ENCODE measurements at places on chromosomes 1 and 21. TPM values are rescaled to one million over a fixed set of nuclear protein-coding genes. Genes with fewer than 3 reads are reported as not detected.

ZNF593 gene
- total RNA-seq: 22.4 TPM

CYP2J2 gene
- 0.22 TPM for total RNA-seq

GRCh38 chr1:59165353-59165752 is 131.5 kb upstream of the FGGY start:
- DNase-seq: no peak

DNA sequence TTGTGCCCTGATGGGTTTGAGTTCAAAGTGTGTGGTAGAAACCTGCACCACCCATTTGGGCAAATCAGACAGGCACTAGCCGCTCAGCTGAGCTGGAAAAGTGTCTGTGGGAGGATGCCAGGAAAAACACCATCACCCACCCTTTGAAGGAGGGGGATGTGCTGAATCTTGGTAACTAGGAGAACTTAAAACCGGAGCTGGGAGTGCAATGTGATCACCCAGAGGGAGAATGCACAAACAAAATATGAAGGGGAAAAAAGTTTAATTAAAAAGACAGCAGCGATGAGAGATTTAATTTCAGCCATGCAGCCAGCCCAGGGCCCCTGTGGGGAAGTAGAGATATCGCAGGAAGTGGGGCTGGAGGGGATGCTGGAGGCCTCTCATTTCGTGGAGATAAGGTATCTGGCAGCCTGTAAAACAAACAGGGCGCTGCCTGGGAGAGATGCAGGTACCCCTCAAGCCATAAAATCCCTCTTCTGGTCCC is 86.8 kb upstream of the BCAR3 start:
- DNase-seq: no peak

PTPRF gene
- 54.6 TPM for total RNA-seq

- no peak for DNase-seq
These were observed 254.1 kb upstream of the PROX1 start for GRCh38 chr1:213733705-213734104.

AURKAIP1 gene
- total RNA-seq: 89.0 TPM

DNA sequence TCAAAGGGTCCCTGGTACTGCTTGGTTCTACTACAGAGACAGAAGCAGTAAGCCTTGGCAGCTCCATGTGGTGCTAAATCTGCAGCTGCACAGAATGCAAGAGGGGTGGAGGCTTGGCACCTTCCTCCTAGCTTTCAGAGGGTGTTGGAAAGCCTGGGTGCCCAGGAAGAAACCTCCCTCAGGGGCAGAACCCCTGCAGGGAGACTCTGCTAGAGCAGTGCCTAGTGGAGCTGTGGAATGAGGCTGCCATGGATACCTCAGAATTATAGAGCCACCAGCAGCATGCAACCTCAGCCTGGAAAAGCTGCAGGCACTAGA is 76.2 kb upstream of the TLR5 start:
- no peak for DNase-seq

DNA sequence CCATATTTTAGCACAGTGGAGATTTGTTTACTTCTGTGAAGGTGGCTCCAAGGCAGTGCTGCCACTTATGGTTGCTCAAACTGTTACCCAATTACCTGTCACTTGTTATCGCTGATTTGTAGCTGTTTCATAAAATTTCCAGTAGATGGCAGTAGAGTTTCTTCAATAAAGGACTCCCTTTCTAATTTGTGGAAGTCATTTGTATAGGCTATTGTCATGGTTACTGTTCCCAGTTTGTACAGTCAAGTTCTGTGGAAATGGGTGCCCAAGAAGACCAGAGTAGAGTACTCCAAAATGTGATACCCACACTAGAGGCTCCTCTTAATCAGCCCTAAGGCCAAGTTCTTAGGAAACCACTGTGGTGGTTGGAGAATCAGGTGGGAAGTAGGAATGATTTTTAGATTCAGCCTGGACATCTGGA is 186.1 kb downstream of the CLEC20A start:
- DNase-seq: no peak

EDARADD gene
- 0.40 TPM for total RNA-seq

DNA sequence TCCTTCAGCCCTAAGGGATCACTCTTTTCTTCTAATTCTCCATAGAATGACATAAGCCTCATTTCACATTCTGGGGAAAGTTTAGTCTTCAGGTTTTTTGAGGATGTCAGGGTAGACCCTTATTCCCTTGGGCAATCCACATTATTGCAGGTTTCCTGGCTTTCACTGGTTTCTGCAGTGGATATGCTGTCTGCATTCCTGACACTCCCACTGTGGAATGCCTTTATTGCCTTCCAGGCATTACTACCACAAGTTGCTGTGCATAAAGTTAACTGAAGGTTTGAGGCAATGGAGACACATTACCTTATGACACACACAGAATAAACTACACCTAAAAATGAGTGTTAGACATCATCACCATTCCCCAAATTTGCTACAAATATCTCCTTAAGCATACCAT is 12.7 kb downstream of the FASLG start:
- DNase-seq: no peak

DNA sequence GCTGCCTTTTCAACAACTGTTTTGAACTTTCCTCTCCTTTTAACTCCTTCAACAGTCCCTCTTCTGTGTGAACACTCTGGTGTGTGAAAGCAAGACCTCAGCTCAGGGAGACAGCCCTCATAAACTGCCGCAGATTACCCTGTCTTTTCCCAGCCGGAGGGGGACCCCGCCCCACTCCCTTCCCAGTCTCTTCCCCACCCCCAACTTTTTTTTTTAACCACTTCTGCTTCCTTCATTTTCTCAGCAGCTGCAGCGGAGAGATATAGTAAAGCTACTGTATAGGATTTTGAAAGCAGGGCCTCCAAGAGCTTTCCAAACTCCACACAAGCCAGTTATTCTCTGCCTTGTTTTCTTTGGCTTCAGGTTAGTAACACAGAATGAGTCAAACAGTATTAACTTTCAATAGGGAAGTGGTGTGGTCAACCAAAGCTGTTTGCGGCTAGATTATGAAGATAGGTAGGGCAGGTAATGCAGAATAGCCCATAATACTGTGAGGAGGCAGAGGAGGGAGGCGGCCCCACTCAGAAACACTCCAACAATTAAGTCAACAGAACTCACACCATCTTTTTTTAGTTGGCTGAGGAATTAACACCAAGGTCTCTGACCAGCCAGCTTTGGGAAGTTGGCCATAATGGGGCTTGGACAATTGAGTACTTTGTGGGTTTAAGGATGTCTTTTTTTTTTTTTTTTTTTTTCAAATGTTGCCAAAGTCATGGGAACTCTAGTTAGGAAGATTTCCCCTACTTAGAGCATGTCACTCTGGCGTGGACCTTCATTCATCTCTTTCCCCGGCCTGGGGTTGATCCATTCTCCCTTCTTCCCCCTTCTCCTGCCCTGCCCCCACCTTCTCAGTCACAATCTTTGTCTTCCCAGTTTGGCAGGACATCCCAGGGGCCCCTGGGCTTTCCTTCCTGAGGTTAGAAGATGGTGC is 177.0 kb downstream of the CLIC6 start:
- DNase-seq: no peak

MACO1 gene
- total RNA-seq: 31.5 TPM

- no peak for DNase-seq
These were observed 65.7 kb downstream of the MAP3K21 start for GRCh38 chr1:233393084-233393840.

GRCh38 chr1:173099166-173099565 is 48.4 kb upstream of the TNFSF18 start:
- no peak for DNase-seq

GRCh38 chr1:243256590-243256989 is 749 bp downstream of the SDCCAG8 start:
- no peak for DNase-seq

DNA sequence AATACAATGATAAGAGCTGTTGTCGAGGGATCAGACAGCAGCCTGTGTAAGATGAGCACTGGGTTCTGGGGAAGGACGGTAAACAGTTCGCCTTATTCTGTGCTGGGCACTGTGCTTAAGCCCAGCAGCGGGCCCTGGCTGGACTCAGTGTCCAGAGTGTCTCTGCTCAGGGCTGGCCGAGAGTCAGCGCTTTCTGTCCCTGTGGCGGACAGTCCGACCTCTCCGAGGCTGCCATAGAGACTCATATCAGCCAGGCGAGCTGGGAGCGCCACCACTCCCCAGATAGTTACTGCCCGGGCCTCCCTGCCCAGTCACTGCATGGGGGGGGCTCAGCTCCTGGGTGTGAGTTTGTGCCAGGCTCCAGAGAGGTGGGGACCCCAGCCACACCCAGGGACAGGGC is 14.7 kb upstream of the NPHP4 start:
- DNase-seq: peak; percentile 70

PRUNE1 gene
- total RNA-seq: 14.1 TPM

AMY1B gene
- not detected for total RNA-seq

DNA sequence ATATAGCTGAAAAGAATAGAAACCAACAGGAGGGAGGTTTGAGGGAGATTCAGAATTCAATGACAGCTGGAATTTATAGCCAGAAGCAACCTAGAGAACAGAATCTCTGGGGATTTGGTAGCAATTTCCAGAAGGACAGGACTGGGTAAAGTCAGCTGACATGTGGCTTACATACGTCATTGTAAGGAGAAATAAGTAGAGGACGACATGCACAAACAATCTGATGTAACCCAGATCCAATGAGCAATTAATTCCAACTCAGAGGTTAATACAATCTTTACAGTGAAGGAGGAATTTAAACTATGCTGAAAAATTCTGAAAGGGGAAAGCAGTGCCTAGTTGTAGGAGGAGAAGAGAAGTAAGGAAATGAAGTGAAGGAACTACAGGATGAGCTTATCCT is 383.9 kb downstream of the PTBP2 start:
- no peak for DNase-seq

GRCh38 chr1:77424236-77424635 is 142.4 kb downstream of the AK5 start:
- no peak for DNase-seq

GNG4 gene
- total RNA-seq: 0.19 TPM

DNA sequence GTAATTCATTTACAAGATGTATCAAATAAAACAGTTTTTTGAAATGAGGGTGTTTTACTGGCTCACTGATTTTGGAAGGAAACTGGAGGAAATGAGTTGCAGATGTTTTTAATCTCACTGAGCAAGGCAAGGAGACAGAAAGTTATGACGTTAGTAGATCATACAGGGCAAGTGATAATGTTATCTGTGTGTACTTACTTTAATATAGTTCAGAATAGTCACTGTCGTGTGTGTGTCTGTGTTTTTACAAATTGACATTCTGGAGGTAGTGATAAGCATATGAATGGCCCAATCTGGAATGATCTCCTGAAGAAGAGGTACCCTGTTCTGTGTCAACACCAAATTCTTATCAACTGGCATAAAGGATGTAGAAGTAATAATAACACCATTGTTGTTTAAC is 1.9 kb upstream of the GBP4 start:
- DNase-seq: no peak

S100A7 gene
- not detected for total RNA-seq

- no peak for DNase-seq
These were observed 4.7 kb upstream of the ZNF496 start for GRCh38 chr1:247336390-247336789.

DNA sequence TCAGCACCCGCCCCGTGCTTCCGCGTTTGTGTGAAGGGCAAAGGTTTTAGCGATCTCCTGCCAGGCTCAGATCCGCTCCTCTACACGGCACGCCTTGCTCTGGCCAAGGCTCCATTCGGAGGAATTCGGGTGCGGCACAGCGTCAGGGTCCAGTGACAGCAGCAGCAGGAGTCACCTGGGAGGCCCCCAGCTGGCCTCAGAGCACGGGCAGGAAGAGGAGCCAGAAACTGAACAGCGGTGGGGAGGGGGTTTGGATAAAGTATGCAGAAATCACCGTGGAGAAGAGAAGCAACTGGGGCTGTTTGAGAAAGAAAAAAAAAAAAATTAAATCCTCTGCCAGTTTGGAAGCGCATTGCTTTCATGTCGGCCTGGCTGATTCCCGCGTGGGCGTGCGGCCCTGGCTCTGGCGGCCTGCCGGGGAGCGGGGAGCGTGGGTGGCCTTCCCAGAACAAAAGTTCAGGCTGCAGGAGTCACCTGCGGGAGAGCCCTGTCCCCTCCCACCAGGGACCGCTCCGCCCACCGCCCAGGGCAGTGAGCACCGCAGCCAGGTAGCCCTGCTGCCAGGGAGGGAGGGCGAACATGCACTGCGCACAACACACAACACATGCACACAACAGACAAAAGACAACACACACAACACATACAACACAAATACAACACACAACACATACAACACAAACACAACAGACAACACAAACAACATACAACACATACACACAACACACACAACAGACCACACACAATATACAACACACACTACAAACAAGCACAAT is 107.6 kb downstream of the ETS2 start:
- no peak for DNase-seq

- DNase-seq: peak; percentile 58
These were observed 35.6 kb downstream of the SOX13 start for GRCh38 chr1:204108312-204109141.
